Panc1 (cell line): ENCODE measurements at places on chromosomes 1 and 21. TPM values are rescaled to one million over a fixed set of nuclear protein-coding genes. Genes with fewer than 3 reads are reported as not detected.

The MIXL1 gene
- 0.69 TPM for total RNA-seq

The OR2T11 gene
- total RNA-seq = not detected

The VANGL2 gene
- total RNA-seq = 0.10 TPM

The ADAMTS5 gene
- 0.05 TPM for total RNA-seq

The TMPRSS2 gene
- 111 TPM for total RNA-seq

The CELA2A gene
- total RNA-seq = 0.72 TPM

The CD1E gene
- not detected for total RNA-seq
